ENCODE measurements at places on chromosomes 3 and 15.

GRCh38 chr3:77081240-77081661 is 41.4 kb downstream of the ROBO2 start:
- peak; percentile 92 for DNase-seq

GRCh38 chr15:56248311-56248992 is 4.8 kb upstream of the RFX7 start:
- DNase-seq: no peak

- DNase-seq: no peak
Observed at GRCh38 chr15:29677871-29678461, 144.3 kb downstream of the TJP1 start.

- DNase-seq: peak; percentile 50
Observed at GRCh38 chr15:40332113-40332781, 8.5 kb downstream of the CCDC9B start.

DNA sequence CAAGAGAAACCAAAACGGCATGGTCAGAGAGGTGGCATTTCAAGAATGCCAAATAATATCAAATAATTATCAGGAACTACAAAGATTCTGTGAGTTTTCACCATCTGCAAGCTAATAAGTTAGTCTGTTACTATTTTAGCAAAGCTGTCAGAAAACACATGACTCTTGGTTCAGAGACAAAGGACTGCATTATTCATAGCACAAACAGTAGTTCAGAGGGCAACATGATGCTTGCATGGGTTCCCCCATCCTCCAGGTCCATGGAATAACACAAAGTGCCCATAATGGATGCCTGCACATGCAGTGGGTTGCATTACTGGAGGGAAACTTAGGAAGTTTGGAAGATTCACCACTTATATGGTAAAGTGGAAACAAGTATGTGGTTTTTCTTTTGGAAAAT is 228.8 kb upstream of the ALCAM start:
- DNase-seq: no peak

- no peak for DNase-seq
Observed at GRCh38 chr3:143529018-143529478, 319.2 kb downstream of the SLC9A9 start.

DNA sequence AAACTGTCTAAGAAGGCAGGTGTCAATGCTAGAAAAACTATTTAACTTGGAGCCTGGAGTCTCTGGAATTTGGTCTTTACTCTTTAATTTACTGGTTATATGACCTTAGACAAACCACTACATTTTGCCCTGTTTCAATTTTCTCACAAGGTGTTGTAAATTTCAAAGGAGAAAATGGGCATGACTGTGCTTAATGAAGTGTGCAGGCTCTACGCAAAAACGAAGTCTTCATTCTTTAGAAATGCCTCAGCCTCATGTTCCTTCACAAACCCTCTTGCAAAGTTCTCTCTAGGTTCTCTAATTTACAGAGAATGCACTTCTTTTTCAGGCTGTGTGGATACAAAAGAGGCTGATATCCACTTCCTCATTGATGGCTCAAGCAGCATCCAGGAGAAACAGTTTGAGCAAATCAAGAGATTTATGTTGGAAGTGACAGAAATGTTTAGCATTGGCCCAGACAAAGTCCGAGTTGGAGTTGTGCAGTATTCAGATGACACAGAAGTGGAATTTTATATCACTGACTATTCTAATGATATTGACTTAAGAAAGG is 39.1 kb downstream of the COL6A5 start:
- DNase-seq: no peak

DNA sequence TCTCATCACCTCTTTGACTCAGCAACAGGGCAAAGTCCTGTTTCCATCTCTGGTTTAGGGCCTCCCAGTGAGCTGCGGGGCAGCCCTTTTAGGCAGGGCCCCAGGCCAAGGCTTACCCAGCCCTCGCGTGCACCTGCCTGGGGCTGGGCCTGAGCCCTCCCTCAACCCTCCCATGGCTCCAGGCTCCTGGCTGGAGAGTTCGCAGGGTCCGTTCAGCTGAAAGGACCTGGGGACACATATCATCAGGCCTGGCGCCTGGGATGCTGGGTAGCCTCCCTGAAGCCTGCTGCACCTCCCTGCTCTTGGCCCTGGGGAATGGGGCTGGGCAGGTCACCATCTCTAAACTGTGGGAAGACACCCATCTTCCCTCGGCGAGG is 29.7 kb downstream of the HDAC11 start:
- no peak for DNase-seq

DNA sequence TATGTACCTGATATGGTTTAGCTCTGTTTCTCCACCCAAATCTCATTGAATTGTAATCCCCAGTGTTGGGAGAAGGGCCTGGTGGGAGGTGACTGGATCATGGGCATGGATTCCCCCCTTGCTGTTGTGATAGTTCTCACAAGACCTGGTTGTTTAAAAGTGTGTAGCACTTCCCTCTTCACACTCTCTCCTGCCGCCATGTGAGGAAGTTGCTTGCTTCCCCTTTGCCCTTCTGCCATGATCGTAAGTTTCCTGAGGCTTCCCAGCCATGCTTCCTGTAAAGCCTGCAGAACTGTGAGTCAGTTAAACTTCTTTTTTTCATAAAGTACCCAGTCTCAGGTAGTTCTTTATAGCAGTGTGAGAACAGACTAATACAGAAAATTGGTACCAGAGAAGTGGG is 93.1 kb downstream of the C3orf70 start:
- no peak for DNase-seq

GRCh38 chr3:128280481-128281052 is 127.3 kb downstream of the EEFSEC start:
- DNase-seq: no peak

- DNase-seq: peak; percentile 7
Observed at GRCh38 chr3:69385723-69386555, at the start of gene FRMD4B. Gene FRMD4B (minus strand): TSS chr3:69386088. CDS start chr3:69385989, 99 bp downstream.

DNA sequence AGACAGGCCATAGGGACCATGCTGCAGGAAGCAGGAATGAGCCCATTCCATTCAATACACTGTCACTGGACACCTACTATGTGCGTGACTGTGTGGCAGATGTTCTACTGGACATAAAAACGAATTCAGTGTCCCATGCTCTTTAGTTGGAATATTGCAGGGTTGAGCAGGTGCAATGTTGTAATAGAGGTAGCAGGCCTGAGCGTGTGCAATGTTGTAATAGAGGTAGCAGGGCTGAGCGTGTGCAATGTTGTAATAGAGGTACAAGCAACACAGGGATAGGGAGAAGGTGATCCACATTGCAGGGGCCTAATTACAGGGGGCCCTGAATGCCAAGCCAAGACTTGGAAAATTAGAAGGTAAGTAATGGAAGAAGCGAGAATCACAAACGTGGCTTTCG is 261.4 kb upstream of the HES1 start:
- DNase-seq: no peak

GRCh38 chr3:114179575-114179974 is 723 bp upstream of the DRD3 start:
- DNase-seq: peak; percentile 41

- no peak for DNase-seq
Observed at GRCh38 chr3:172270557-172271166, 177.6 kb downstream of the GHSR start.

- DNase-seq: no peak
Observed at GRCh38 chr3:124650798-124651197, 79.5 kb upstream of the UMPS start.

GRCh38 chr3:22704571-22705354 is 498.4 kb upstream of the UBE2E2 start:
- no peak for DNase-seq

DNA sequence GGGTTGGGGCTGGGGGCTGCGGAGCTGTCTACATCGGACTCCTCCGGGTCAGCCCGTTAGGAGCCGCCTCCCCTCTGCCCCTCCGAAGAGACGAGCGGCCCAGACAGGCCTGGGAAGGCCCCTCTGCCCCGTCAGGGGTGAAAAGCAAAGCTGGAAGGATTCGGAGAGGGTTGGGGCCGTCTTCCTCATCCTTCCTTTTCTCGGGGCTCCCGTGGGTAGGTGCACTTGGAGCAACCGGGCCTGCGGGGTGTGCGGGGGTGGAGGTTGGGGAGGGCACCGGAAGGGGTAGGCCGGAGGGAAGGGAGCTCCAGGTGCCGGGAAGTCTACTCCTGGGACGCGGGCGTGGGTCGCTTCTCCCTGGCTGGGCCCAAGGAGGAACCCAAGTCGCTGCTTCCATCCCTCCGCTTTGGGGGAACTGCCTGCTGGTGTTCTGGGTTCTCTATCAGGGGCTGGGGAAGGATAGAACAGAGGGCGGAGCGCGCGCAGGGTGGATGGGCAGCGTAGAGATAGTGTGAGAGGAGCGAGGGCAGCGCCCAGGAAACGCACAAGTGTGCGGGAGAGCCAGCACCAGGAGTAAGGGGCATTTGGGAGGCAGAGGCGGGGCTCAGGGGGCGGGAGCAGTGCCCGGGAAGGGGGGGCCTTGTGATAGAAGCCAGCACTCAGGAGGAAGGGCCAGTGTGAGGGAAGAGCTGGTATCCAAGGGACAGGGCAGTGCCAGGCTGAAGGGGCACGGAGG is 590 bp downstream of the POLR2H start:
- peak; percentile 72 for DNase-seq

DNA sequence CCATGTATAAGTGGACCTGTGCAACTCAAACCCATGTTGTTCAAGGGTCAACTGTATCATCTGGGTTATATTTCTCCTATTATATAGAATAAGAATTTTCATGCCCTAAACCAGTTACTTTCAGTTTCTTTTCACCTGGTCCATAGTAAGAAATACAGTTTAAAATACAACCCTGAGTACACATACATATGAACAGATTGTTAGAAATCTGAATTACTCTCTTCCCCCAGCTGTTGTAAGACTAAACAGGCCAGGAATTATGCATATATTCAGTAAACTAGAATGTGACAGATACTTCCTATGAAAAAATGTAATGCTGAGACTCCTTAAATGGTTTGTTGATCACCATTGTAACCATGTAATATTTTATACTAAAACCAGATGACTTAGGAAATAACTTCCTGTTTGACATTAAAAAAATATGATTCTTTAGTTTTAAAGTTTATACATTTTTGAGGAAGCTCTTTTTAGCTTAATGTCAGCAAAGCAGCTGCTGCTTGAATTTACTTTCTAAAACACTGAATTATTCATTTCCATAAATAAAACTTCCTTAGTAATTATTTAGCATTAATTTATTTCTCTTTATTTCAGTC is 52.5 kb upstream of the ZCWPW2 start:
- no peak for DNase-seq

DNA sequence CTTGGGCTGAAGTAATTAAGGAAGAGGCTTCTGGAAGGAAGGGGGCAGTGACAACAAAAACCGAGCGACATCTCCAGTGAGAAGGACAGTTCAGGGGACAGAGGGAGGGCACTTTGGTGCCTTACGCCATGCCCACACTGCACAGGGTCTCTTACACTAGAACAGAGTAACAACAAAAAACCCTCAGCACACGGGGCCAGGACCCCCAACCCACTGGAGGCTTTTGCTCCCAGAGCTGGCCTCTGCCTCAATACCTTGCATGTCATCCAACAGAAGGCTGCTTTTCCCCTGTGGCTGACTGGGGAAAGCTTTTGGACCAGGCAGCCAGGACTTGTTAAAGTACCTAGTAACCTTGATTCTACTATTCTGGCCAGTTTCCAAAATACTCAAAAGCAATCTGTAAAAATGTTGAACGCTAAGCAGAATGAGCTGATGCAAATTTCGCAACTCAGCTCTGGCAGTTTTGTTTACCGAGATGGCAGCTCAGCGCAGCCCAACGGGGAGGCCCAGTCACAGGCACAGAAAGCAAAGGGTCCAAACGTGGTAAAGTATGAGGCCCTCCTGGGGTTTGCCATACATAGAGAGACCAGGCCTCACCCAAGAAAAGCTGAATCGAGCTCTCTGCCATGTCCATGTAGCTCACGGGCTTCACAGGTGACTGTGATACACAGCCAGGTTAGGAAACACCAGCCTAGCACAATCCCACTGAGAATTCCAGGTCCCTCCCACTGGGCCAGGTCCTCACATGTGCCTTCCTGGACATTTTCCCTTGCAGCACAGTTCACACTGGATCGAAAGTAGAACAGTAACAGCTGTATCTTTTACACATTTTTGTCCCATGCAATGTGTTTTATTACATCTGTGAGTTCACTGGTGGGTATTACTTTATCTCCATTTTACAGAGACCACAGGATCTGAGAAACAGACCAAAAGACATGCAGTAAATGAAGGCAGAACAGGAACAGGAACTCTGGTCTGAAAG is 6.0 kb downstream of the CHCHD4 start:
- DNase-seq: no peak

GRCh38 chr15:51688863-51689262 is 7.6 kb downstream of the SCG3 start:
- DNase-seq: no peak

DNA sequence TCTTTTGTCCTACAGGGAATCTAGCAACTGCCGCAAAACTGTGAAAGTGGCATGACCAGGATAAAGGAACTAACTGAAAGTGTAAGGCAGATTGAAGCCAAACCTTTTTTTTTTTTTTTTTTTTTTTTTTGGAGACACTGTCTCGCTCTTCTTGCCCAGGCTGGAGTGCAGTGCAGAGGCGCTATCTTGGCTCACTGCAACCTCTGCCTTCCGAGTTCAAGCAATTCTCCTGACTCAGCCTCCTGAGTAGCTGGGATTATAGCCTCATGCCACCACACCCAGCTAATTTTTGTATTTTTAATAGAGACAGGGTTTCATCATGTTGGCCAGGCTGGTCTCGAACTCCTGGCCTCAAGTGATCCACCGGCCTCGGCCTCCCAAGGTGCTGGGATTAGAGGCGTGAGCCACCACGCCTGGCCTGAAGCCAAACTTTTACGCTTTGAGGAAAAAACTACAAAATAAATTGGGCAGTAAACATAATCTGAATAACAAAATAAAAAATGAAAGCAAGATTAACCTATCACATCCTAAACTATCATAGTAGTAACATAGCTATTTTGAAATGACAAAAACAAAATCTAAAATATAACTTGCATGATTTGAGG is 9.7 kb downstream of the SLTM start:
- DNase-seq: no peak

- DNase-seq: no peak
Observed at GRCh38 chr3:171129827-171130226, 103.3 kb upstream of the SLC2A2 start.

DNA sequence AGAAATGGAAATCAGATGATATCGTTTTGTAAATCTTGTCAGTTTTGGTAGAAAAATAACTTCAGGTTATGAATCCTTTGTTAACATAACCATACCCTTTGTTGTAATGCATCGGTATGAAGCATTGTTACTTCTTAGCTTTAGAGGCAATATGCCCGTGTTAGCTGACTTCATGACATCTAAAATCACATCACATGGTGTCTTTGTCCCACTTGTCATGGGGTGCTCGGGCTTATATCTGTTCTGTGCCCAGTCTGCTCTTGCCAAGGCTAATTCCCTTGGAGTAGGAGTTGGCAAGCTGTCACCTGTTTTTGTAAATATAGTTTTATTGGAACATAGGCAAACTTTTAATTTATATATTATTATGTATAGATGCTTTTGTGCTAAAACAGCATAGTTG is 39.6 kb downstream of the SLC25A26 start:
- no peak for DNase-seq

GRCh38 chr3:44077267-44077666 is 164.4 kb upstream of the TOPAZ1 start:
- no peak for DNase-seq
